Keratinocyte (primary cell): ENCODE measurements at places on chromosomes 16 and 17.

GRCh38 chr16:57720142-57720575 is 15.4 kb upstream of the KATNB1 start:
- no peak for DNase-seq

GRCh38 chr16:4692460-4693295 is 684 bp upstream of the NUDT16L1 start:
- no peak for DNase-seq

DNA sequence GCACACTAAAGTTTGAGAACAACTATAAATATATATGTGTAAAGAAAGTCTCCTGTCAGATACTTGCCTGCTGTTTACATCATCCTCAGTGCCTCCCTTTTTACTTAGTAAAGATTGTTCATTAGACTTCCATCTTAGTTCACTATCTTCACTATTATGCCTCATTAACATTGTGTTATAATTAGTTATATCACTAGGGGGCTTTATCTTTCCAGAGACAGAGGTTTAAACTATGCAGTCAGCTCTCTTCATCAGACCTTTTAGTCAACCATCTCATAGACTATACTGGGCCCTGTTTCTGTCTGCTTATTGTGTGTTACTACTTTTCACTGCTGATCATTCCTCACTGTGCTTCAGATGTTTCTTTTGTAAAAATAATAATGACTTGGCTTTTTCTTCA is 630.8 kb upstream of the KIF2B start:
- DNase-seq, result no peak

DNA sequence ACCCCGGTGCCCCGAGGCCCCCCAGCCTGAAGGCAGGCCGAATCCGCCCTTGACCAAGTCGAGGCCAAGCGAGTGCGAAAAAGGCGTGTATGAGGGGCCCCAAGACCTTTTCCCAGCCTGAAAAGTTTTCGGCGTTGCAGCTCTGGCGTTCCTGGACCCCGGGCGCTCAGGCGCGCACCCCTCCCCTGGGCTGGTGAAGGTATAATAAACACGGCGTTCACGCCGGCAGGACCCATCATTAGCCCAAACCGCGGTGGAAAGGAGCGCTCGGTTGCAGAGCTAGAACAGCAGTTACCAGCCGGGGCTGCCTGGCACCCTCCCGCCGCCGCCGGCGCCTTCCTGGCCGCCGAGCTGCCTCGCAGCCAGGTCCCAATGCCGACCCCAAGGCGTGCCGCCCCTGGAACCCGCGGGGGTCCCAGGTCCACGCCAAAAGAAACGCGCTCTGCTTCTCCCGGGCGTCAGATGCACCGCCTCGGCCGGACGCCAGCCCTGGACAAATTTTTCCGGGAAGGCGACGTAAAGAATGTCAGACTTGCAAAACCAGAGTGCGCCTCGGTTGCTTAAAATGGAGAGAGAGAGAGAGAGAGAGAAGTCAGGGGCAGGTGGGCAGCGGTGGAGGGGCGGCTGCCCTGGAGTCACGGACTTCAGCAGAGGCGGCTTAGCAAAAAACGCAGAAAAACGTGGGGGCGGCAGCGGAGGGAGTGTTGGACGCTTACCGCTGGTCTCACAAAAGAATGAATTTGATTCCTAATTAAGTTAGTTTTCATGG is 11.5 kb upstream of the FOXF1 start:
- DNase-seq, result no peak

GRCh38 chr16:64907844-64908243 is 214.0 kb downstream of the CDH11 start:
- no peak for DNase-seq

DNA sequence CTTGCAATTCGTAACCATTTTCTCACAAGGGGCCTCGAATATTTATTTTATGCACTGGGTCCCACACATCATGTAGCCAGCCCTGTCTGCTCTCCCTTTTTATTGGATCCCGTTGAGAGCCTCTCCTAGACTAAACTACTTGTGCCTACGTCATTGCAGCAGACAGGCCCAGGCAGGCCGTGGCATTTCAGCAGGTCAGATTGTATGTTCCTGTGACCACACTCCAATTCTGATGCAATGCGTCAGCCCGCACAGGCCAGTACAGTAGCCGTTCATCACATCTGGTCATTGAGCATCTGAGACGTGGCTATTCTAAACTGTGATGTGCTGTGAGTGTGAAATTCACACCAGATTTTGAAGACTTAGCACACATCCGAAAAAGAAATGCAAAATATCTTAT is 42.2 kb downstream of the ABAT start:
- DNase-seq, result peak; percentile 33
